ENCODE measurements at places on chromosomes 16 and 17. TPM values are rescaled to one million over a fixed set of nuclear protein-coding genes. Genes with fewer than 3 reads are reported as not detected.
A peak's percentile ranks its signal among the peaks of the same experiment; 100 is the strongest.

DNA sequence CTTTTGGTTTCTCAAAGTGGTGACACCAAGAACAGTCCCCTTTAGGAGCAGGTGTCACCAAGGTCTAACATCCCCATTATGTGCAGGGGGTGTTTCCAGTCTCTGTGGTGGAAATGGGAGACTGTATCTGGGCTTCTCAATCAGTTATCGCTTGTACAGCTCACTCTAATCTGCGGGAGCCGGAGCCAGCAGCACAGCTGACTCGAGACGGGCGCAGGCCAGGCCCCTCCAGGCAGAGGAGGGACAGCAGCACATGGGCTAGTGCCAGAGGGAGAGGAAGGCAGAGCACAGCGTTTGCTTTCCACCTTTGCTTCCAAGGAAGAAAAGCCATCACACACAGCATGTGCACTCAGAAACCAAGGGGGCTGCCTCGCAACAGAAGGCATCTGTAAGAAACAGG, 91.2 kb upstream of the CREBBP start:
- ATAC-seq = no peak

EVPLL gene
- total RNA-seq = 5.3 TPM

DNA sequence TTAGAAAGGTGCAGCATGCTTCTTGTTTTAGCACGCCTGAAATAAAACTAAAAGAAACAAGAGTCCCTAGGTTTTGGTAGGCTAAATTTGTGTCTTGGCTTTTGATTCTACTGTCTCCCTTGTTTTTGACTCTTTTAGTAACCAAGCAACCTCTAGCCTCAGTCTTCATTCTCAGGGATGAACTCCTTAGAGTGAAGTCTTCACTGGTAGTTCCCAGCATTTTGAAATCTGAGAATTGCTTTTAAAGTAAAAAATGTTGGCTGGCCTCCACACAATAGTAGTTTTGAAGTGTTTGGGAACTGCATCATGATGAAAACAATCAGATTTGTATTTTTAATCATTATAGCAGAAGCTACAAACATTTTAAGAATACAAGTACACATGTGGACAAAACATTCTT, 6.1 kb upstream of the CDR2 start:
- ATAC-seq = no peak

DNA sequence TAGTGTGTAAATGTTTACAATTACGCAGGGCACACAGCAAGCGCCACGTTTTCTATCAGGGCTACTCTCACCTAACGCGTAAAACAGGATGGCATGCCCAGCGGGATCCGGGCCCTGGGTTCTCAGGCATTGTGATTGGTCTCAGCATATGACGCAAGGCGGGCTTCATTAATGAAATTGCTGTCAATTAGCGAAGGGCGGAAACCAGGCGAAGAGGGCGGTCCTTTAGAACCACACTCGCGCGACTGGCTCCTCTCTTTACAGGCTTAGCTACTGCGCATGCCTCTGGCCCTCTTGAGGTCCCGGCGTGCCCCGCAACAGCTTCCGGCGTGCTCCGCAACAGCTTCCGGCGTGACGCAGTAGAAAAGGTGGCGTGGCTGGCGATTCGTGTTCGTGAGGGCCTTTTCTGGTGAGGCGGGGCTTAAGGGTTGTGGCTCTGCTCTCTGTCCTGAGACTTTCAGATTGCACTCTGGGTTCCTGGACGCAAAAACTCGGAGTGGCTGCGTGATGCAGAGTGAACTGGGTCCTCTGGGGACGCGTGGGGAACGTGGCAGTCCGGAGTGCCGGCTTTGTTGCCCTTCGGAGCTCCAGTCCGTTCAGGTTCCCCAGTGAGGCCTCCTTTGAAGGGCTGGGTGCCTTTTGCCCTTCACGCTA, 9.2 kb downstream of the OR2C1 start:
- peak; percentile 98 for ATAC-seq

All from esophagus mucosa (tissue), 1 donor.